Urothelium cell line (cell line): ENCODE measurements at places on chromosomes 1 and 21.
A peak's percentile ranks its signal among the peaks of the same experiment; 100 is the strongest.

DNA sequence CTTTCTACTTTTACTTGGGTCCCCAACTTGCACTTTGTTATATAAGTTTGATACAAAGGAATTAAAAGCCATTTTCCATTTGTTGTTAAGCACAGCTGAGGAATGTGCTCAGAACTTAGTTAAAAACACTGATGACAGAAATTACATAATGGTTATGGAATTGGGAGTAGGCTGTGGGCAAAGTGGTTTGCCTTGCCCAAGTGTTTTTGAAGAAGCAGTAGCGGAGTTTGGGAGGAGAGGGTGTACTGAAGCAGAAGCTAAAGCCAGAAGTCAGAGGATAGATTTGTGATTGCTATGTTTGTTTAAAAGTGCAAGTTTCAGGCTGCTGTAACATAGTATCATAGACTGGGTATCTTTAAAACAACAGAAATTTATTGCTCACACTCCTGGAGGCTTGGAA is 391.8 kb downstream of the DUSP10 start:
- DNase-seq: no peak

DNA sequence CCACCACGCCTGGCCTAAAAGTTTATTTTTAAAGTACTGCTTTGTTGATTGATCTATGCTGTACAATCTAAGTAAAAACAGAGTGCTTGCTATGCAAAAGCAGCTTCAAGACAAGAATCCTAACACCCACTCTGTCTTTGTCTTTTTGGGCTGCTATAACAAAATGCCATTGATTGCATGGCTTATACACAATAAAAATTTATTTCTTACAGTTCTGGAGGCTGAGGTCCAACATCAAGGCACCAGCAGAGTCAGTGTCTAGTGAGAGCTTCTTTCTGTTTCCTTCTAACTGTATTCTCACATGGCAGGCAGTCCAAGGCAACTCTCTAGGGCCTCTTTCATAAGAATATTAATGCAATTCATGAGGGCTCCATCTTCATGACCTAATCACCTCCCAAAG is 63.6 kb upstream of the GJA5 start:
- DNase-seq: no peak

- DNase-seq: no peak
Measured at GRCh38 chr1:78543941-78544643, 53.3 kb downstream of the PTGFR start.

GRCh38 chr21:28431527-28432200 is 561.0 kb downstream of the LTN1 start:
- DNase-seq: no peak

DNA sequence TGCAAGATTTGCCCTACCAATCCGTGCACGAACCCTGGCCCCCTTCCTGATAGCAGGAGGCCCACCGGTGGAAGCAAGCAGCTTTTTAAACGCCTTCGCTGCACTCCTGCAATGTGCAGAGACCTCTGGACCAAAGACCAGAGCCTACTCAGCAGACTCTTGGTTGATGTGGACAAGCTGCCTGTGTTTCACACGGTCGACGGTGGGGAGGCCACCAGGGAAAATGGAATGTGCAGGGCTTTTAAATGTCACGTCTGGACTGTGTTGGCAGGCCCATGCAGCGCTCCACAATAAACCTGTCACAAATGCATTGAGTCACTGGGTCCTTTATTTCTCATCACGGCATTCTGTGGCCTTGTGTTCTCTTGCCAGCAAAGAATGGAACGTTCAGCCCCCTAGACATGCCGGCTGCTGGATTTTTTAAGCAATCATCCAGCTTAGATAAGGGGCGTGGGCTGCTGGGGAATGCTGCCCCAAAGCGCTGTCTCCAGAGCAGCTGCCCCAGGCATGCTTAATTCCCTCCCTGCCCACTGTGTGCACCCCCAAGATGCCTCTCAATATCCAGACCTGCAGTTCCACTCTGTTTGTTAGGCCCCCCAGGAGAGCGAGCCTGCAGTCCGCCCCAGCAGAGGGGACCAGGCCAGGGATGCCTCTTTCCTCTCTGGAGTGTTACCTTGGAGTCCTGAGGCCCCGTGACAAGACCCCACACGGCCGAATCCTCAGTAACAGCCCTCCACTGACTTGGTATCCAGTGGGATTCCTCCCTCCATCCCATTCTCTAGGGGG is 71.3 kb downstream of the ATP5PO start:
- no peak for DNase-seq

DNA sequence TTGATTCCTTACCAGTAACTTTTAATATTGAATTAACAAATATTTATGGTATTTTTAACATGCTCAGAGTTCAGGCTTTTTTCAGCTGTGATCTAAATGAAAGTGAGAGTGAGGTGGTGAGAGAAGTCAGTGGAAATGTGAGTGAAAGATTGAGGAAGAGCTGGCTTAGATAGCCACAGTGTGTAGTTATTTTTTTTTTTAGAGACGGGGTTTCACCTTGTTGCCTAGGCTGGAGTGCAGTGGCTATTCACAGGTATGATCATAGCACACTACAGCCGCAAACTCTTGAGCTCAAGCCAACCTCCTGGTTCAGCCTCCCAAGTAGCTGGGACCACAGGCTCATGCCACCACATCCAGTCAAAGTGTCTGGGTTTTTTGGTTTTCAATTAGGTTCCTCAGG is 10.9 kb downstream of the RNF11 start:
- no peak for DNase-seq

DNA sequence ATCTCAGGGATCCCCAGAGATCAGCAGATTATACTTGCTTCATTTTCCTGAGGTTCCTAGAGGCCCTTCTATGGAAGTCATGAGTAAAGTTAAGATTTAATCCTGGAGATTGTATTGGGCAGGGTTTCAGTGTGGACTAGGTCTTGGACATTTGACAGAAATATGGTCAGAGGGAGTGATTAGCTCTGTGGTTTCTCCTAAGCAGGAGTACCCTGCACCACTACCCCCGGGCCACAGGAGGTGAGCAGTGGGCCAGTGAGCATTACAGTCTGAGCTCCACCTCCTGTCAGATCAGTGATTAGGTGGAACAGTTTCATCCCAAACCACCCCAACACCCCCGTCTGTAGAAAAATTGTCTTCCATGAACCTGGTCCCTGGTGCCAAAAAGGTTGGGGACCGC is 43.2 kb downstream of the PHACTR4 start:
- no peak for DNase-seq

GRCh38 chr1:108913105-108913948 is 36.5 kb downstream of the GPSM2 start:
- no peak for DNase-seq

DNA sequence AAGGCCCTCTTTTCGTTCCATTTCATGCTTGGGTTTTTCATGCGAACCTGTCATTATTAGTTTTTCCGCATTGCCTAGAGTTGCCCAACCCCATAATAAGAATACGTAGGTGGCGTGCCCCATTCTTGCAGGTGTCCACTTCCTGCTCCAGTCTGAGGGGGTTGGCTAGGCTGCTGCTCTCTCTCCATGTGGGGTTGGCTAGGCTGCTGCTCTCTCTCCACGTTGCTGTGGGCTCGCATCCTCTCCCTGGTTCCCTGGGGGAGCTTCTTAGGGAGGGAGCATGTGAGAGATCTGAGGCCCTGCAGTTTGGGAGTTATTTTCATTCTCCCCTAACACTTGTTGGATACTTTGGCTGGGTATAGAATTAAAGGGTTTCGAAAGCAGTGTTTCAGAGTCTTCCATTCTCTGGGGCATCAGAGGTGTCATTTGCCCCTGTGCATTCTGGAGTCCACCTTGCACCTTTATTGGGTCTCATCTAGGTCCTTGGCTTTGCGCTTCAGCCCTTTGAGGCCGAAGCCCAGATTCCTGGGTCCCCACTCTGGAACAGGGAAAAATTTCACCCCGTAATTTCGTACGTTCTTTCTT is 8.6 kb downstream of the C1orf35 start:
- no peak for DNase-seq

GRCh38 chr1:12588695-12589094 is 29.3 kb downstream of the DHRS3 start:
- DNase-seq: no peak

DNA sequence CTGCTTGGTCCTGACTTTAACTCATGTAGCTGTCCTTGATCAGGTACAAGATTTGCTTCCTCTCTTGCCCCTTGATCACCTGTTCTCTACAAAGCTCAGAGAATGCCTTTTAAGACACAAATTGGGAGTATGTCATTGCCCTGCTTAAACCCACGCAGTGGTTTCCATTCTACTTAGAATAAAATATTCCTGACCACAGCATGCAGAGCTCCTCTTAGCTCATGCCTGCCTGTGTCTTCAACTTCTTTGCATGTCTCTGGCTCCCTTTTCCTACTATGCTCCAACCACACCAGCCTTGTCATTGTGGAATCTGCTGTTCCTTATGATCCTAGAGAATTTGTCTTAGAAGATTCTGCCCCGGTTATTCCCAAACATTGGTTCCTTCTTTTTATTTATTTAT is 393.1 kb downstream of the RRAGC start:
- DNase-seq: no peak

DNA sequence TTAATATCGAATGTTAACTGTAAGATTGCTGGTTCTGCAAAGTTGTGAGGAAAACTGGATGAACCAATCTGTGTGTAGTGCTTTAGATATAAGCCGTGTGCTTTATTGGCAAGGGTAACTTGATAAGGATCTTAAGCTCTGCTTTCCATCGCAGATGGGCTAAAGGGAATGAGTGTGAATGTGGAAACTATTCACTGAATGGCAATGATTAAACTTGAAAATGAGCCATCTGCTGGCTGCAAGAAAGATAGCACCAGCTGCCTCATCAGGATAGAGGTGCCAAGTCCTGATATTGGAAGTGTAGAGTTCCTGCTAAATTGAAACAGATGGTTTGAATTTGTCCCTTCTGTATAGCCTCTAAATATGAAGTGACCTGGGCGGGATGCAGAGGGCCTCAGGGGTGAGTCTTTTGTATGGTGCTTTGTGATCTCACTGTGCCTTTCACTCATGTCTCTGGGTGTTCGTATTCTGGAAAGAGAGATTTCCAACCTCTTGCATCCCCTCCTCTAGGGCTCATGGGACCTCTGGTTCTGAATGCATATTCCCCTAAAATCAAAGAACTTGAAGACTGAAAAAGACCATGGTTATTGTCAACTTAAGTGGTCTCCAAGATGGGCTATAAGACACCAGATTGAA is 9.2 kb downstream of the FCRL3 start:
- peak; percentile 60 for DNase-seq

GRCh38 chr1:113531321-113531720 is 141.0 kb downstream of the MAGI3 start:
- DNase-seq: no peak

GRCh38 chr1:25550155-25550506 is 6.7 kb downstream of the LDLRAP1 start:
- DNase-seq: peak; percentile 40

DNA sequence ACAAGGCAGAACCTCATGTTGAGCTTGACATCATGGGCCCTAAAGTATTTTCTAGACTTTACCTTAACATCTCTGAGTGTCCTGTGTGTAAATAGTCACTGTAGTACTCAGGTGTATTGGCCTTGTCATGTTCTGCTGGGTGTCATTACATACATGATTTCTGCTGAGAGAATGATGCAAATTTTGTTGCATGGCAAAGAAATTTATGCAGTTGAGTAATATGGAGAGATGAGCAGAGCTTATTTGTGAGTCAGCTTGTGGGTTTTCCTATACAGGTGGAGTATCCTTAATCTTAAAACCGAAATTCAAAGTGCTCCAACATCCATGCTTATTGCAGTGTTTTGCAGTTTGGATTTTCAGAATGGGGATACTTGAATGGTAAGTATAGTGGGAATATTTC is 36.6 kb downstream of the RGL1 start:
- no peak for DNase-seq

DNA sequence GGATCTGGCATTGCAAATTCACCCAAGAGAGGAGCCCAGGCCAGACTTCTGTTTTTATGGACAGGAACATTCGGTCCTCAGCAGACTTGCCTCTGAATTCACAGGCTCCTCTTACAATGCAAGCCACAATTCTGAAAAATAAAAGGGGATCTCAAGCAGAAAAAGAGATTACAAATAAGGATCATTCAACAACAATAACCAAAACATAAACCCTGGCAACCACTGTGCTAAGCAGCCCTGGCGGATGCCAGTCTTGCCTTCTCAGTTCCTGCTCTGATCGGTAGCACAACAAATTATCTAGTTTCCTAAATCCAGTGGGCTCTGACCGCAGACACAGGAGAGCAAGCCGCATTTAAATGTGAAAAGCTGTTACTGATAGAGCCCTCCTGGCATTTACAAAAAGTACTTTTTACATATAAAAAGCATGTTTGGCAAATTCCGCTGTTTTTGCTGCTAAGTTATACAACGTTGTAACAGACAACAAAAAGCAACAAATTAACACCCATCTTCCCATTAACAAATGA is 123.4 kb upstream of the FOXD3 start:
- no peak for DNase-seq

- no peak for DNase-seq
Measured at GRCh38 chr1:183360473-183360872, 57.7 kb downstream of the NMNAT2 start.

- peak; percentile 67 for DNase-seq
Measured at GRCh38 chr1:202155478-202156021, 4.9 kb downstream of the PTPN7 start.

- peak; percentile 39 for DNase-seq
Measured at GRCh38 chr1:43074244-43074643, 97.8 kb downstream of the EBNA1BP2 start.

GRCh38 chr1:154607609-154608396 is at the start of gene ADAR:
TSS of gene ADAR (minus strand) at chr1:154608186. CDS start at chr1:154608006, 180 bp downstream.
- DNase-seq: peak; percentile 83

GRCh38 chr1:156815307-156815826 is 1.3 kb downstream of the SH2D2A start:
- DNase-seq: no peak

DNA sequence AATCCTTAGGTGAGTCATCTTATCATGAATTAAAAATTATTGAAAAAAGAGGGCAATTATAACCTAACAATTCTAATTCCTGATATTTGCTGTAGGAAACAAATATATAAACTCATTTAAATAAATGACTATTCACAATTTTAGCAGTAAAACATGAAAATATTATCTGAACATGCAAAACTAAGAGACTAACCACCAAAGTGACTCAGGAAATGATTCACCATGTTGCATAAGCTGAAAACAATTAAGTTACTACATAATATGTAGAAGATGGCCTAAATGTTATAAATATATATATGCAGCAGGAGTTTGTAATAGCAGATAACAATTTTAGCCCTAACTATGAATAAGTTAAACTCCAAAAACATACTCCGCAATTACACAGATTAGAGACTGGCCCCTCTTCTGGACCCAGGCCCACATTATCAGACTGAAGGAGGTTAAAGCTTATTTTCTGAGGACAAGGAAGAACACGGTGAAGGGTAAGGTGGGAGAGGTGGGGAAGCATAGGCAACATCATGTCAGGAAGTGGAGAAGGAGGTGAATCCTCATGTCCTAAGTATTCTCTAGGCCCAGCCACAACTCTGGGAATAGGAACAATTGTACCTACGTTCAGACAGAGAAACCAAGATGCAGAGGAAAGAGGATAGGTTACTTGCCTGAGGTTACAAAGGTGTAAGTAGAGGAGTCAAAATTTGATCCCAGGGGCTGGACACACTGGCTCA is 15.6 kb upstream of the AIM2 start:
- no peak for DNase-seq

GRCh38 chr1:36765785-36766300 is 268.5 kb downstream of the GRIK3 start:
- no peak for DNase-seq
